ENCODE measurements at places on chromosomes 3 and 15.

GRCh38 chr3:139537795-139538621 is 1.5 kb downstream of the RBP1 start:
- no peak for DNase-seq

- no peak for DNase-seq
These were observed 126.8 kb downstream of the RORA start for GRCh38 chr15:61102281-61102680.

DNA sequence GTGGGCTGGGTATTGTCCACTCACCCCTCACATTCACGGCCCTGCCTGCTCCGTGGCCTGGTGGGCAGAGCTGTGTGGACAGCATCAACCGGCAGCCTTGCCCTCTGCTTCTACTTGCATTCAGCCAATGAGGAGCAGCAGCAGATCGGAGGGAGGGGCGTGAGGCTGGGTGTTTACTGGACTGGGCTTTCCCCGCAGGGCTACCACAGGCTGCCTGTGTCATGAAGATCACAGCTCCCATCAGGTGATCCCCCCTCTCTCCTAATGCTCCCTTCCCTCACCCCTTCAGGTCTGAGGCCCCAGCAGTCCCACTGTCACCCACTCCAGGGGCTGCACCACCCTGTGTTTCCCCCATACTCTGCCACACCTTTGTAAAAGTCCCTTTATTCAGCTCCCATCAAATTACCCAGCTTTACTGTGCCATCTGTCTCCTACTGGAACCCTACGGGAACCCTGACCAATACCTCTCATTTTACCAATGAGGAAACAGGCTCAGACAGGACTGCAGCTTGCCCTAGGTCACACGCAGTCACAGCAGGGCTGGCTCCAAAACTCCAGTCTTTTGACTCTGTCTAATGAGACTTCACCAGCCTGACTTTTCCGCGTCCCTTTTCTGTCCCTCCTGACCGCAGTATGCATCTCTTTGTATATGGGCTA is 81.1 kb downstream of the MEGF11 start:
- DNase-seq = no peak

- no peak for DNase-seq
These were observed 97.7 kb downstream of the ROBO2 start for GRCh38 chr3:77137559-77137958.

- DNase-seq = no peak
These were observed 22.9 kb downstream of the SIAH2 start for GRCh38 chr3:150739877-150740645.

Measured in T-helper 9 cell (primary cell).